T-helper 9 cell (primary cell): ENCODE measurements at places on chromosomes 2 and 18.

GRCh38 chr18:80229766-80230745, 17.3 kb downstream of the PARD6G start:
- no peak for DNase-seq

GRCh38 chr2:148674063-148675020, 29.8 kb downstream of the EPC2 start:
- DNase-seq = peak; percentile 8

- no peak for DNase-seq
These were observed 192.8 kb upstream of the PXDN start for GRCh38 chr2:1937066-1937465.

DNA sequence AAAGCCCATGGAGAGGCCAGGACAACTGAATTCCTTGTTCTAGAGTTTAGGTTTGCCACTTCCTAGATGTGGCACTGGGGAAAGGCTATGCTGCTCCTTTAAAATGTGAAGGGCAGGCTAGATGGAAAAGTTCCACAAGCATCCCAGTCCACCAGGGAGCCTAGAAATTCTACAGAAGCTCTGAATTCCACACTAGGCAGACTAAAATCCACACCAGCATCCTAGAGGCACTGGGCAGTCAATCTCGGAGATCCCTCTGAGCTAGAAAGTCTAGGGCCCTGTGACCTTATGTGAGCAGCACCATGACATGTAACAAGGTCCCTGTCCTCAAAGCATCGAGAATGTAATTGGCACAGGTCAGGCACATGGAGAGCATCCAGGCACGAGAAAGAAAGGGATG, 71.5 kb downstream of the LYPD1 start:
- DNase-seq = no peak

DNA sequence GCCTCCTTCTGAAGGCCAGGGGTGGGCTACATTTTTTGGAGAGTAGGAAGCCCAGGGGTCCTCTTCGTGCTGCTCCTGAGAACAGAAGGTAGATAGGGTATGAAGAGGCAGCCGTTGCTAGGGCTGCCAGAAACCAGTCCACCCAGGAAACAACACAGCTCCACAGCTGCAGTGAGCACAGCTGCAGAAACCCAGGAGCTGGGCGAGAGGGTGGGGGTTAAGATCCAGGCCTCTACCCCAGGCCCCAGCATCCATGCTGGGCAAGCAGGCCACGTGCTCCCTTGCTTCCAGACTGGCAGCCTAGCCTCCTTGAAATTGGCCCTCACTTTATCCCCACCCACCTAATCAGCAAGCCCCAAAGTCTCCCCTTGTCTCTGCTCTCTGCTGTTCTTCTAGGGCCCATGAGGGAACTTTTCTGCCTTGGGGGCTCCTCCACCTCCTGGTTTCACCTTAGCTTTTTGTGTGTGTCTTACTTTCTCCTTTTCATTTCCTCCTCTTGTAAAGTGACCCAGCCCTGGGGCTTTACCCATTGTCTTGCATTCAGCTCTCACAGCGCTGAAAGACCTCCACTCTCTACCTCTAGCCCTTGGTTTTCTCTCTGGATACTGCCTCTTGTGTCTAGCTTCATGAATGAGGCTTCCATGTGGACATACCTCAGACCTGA, 30.7 kb downstream of the STON1 start:
- no peak for DNase-seq

DNA sequence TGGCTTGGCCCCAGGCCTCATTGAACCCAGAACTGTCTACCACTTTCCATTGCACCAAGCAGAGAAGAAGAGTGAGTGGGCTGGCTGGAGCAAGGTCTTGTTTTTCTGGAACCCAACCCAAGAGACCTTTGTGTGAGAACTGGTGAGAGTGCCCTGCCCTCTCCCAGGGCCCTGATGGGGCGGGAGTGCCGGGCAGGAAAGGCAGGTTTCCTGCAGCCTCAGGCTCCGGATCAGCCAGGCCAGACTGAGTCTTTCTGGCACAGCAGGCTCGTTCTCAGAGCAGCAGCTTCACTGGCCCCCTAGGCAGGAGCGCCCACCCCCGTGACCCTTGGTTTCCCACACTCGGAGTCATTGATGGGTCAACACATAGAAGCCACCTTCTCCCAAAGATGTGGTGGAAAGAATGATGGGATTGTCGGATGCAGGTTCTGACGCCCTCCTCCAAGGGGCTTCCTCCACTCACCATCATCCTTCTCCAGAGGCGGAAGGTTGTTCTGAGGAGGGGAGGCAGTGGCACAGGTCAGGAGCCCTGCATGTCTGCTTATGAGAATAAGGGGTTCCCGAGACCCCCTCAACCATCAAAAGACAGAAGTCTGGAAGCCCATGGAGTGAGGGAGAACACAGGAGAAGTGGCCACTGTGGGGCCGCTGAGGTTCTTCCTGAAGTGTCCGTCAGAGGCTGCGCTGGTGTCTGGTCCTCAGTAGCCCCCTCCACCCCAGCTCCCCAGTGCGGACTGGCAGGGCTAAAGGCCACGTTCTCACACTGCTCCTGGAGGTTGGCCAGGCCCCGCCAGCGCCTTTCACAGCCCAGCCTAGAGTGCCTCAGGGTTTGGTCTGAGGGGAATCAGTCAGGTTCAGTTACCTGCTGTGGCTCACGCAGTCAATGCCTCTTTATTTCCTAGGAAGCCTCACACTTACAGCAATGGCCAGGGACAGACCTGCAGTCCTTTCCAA, 62.8 kb upstream of the LAPTM4A start:
- no peak for DNase-seq

DNA sequence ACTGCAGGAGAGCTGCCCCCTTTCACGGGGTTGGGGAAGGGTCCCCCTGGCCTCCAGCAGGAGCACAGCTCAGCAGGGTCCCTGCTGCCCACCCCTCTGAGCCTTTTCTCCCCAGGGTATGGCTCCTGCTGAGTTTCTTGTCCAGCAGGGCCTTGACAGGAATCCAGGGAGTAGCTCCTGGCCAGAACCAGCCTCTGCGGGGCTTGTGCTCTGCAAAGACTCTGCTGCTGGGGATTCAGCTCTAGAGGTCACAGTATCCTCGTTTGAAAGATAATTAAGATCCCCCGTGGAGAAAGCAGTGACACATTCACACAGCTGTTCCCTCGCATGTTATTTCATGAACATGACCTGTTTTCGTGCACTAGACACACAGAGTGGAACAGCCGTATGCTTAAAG, 21.2 kb downstream of the FOSL2 start:
- no peak for DNase-seq

- no peak for DNase-seq
These were observed 180.1 kb downstream of the CDH2 start for GRCh38 chr18:27996801-27997272.

DNA sequence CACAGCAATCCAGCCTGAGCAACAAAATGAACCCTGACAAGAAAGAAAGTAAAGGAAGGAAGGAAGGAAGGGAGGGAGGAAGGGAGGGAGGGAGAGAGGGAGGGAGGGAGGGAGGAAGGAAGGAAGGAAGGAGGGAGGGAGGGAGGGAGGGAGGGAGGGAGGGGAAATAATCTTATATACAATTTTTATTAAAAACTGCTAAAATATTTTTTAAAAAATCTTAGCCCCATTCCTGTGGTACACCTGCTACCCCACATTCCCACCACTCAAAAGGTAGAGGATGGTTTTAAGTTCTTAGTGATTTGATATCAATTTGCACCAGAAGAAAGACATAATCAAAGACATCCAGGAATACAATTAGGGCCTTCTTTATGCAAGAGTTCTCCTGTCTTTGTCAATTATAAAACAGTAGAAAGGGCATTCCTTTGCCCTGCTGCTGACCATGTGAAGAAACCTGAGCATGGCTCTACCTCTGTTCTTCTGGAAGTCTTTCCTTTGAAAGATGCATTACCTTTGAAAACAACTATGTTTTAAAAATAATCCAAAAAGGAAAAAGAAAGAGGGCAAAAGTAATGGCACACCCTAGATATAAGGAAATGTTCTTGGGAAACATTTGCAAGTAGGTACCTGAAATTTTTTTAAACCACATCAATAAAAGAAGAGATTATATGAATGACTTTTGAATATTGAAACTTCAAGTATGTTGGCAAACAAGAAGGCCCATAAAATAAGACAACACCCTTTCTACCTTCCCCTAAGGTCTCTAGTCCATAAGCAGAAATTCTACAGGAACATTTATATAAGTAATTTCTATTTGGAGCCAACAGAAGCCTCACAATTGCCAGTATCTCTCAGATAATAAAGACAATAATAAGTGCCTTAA, 33.7 kb upstream of the ACVR2A start:
- DNase-seq = no peak

GRCh38 chr2:24080701-24081100, 3.9 kb downstream of the TP53I3 start:
- DNase-seq = no peak

DNA sequence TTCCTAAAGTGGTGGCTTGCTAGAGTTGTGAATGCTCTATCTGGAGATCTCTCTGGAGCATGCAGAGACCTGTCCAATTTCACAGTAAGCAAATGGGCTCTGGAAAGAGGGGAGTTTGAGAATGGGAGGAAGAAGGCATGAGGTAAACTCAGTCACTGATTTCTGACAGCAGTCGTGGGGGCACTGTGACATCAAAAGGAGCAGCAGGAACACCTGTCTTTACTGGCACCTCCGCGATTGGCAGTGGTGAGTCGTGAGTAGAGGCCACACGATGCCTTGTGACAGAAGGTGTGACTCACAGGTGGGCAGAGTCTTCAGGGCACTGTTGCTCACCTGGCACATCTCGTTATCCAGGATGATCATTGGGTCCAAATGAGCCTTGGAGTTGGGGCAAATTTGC, 38.8 kb upstream of the CAVIN2 start:
- DNase-seq = no peak

DNA sequence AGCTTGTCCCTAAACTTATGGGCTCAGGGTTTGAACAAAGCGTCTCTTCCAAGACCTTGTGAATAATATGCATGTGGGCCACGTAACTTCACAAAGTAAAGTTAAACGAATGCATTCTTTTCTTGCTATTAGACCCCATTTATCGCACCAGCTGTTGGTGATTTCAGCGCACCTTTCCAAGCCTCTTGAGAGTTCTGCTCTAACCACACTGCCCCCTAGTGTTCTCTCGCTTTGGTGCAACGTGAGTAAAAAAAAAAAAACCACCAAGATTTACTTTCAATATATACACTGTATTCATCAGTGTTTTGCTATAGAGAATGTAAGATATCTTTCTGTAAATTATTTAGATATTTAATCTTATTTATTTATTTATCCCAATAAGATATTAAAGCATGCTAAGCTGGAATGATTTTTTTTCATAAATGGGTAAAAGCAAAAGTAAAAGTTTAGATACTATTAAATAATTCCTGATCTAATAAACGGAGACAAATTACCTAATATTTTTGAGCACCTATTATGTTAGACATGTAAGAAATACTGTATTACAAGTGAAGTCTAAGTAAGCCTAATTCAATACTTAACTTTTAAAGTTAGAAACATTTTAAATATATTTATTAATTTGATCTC, 459.5 kb downstream of the DLGAP1 start:
- peak; percentile 28 for DNase-seq

GRCh38 chr2:124559236-124559635, 534.1 kb downstream of the CNTNAP5 start:
- no peak for DNase-seq

DNA sequence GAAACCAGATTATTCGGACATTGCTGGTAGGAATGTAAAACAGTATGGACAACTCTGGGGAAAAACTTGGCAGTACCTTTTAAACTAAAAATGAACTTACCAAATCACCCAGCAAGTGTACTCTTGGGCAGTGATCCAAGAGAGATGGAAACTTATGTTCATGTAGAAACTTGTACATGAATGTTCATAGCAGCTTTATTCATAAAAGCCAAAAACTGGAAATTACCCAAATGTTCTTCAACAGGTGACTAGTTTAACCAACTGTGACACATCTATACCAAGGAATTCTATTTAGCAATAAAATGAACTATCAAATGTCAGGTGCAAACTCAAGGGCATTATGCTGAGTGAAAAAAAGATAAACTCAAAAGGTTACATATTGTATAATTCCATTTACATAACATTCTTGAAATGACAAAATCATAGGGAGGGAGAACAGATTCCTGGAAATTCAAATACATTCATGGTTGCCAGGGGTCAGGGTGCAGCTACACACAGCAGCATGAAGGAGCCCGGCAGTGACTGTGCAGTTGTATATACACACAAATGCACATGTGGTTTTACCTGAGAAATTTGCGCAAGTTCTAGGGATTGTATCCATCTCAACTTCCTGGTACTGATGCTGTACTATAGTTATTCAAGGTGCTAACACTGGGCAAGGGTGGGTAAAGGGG, 3.5 kb upstream of the RNU4ATAC start:
- DNase-seq = no peak

GRCh38 chr2:47198985-47199451, 43.9 kb upstream of the STPG4 start:
- no peak for DNase-seq

DNA sequence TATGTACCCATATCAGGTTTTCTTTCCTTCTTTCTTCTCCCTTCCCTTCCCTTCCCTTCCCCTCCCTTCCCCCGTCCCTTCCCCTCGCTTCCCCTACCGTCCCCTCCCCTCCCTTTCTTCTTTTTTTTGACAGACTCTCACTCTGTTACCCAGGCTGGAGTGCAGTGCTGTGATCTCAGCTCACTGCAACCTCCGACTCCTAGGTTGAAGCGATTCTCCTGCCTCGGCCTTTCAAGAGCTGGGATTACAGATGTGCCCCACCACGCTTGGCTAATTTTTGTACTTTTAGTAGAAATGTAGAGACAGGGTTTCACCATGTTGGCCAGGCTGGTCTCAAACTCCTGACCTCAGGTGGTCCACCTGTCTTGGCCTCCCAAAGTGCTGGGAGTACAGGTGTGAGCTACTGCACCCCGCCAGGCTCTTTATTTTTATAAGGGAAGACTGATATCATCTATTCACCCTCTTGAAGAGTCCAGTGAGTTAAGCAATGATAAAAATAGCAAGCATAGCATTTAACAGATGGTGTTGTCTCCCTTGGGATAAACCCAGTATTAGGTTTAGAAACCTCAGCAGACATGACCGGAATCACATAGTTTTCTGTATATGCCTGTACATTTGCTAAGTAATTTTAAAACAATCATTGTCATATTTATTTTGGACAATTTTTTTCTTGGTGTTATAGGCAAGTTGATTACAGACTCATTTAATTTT, 888.4 kb downstream of the TRIB2 start:
- no peak for DNase-seq

- no peak for DNase-seq
These were observed 44.5 kb downstream of the SPTBN1 start for GRCh38 chr2:54500404-54501205.

- DNase-seq = no peak
These were observed 15.8 kb upstream of the RTTN start for GRCh38 chr18:70221156-70221914.

- no peak for DNase-seq
These were observed 74.6 kb upstream of the LAPTM4A start for GRCh38 chr2:20126040-20126439.
